ENCODE measurements at places on chromosomes 4 and X. TPM values are rescaled to one million over a fixed set of nuclear protein-coding genes. Genes with fewer than 3 reads are reported as not detected.

MAPK10 gene
- 8.4 TPM for total RNA-seq

MAGEE2 gene
- 0.40 TPM for total RNA-seq

PRR32 gene
- 2.5 TPM for total RNA-seq

RXFP1 gene
- not detected for total RNA-seq

SPANXA1 gene
- total RNA-seq = not detected

STOX2 gene
- total RNA-seq = 12.8 TPM

ADAM29 gene
- not detected for total RNA-seq

PAGE4 gene
- not detected for total RNA-seq

PCDH19 gene
- total RNA-seq = 0.40 TPM

GRCh38 chrX:44317181-44317580 is 26.3 kb downstream of the EFHC2 start:
- no peak for DNase-seq

DNA sequence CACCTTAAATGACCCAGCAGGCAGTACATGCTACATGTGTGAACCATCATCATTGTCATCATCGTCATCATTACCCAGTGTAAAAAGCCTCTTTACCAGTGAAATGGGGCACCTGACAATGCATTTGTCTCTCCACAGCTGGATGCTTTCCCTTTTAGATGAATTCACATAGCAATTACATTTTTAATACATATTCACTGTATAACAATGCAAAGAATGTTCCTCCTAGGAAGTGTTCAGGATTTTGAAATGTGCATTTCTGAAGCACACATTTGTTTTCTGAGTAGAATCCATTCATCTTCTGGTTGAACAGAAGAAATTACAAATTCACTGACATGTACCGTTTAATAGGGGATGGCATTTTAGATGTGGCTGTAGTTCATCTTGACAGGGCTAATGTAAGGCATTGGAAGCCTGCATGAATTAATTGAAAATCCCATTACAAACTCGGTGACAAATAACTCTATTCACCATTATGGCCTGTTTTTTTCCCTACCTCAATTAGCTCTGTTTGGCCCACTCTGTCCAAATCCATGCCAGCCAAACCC is 111.1 kb downstream of the SH3RF1 start:
- DNase-seq = no peak

GRCh38 chrX:135411893-135412292 is 9.9 kb upstream of the SMIM10L2A start:
- no peak for DNase-seq

- no peak for DNase-seq
Measured at GRCh38 chr4:102514298-102514964, 13.3 kb downstream of the NFKB1 start.

GRCh38 chr4:21596521-21596920 is 352.1 kb downstream of the KCNIP4 start:
- no peak for DNase-seq

- no peak for DNase-seq
Measured at GRCh38 chrX:109797311-109797975, 64.4 kb upstream of the ACSL4 start.

GRCh38 chr4:80322716-80323115 is 12.8 kb upstream of the CFAP299 start:
- no peak for DNase-seq
